ENCODE measurements at places on chromosomes 16 and 17. TPM values are rescaled to one million over a fixed set of nuclear protein-coding genes. Genes with fewer than 3 reads are reported as not detected.

GRCh38 chr17:46890638-46891037 is 32.3 kb upstream of the GOSR2 start:
- no peak for DNase-seq

GRCh38 chr16:11354407-11354732 is 9.1 kb downstream of the RMI2 start:
- DNase-seq = no peak

- DNase-seq = no peak
These were observed 37.2 kb upstream of the NGFR start for GRCh38 chr17:49457564-49458535.

- no peak for DNase-seq
These were observed 3.6 kb upstream of the HROB start for GRCh38 chr17:44137891-44138709.

- no peak for DNase-seq
These were observed 101.6 kb downstream of the AXIN2 start for GRCh38 chr17:65459677-65460347.

DNA sequence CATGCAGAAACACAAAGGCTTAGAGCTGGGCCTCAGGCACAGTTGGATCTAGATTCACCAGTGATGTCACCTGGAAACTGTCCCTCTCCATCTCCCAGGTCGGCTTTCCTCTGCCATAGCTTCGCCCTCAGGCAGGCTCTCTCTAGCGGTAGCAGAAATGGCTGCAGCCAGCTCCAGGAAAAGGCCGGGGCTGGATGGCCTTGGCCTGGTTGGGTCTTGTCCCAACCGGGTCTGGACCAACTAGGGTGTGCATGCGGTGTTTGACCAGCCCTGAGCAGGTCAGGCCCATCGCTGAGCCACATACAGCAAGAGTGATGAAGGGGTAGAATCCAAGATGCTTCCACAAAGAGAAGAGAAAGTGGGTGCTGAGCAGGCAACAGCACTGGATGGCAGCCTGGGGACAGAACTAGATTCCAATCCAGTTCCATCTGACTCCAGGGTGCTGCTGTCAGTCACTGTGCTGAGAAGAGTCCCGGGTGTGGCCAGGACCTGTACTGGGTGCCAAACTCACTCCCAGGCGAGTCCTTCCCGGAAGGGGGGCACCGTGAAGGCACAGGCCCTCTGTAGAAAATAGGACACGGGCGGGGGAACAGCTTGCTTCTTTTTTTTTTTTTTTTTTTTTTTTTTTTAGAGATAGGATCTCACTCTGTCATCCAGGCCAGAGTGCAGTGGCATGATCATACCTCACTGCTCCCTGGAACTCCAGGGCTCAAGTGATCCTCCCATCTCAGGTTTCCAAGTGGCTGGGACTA is 51.8 kb downstream of the SOCS3 start:
- no peak for DNase-seq

DNA sequence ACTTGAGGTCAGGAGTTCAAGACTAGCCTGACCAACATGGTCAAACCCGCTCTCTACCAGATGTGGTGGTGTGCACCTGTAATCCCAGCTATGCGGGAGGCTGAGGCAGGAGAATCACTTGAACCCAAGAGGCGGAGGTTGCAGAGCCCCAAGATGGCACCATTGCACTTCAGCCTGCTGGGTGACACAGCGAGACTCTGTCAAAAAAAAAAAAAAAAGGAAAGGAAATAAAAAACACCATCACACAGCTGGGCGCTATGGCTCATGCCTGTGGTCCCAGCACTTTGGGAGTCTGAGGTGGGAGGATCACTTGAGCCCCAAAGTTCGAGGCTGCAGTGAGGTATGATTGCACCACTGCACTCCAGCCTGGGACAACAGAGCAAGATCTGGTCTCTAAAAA is 13.3 kb upstream of the SBK1 start:
- no peak for DNase-seq

DNA sequence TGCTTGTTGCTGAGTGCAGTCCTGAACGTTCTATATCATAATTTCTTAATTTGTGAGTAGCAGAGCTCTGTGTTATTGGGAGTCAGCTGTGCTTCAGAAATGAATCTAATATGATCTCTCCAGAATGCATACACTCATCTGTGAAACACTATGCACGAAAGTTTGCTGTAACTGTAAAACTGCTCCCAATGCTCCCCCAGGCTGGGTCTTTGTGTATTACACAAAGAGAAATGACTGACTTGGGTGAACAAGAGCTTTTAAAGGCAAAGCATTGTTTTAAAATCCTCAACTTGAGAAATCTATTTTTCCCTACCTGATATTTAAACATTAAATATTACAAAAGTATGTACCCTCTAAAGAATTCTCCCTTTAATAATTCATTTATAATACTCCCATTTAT is 636.7 kb upstream of the KIF2B start:
- no peak for DNase-seq

The CDIPT gene
- 62.4 TPM for polyA plus RNA-seq
